Pancreas (tissue), 10 donors: ENCODE measurements at places on chromosomes 13 and 19. TPM values are rescaled to one million over a fixed set of nuclear protein-coding genes. Genes with fewer than 3 reads are reported as not detected.

GRCh38 chr19:32337084-32337808, 8.2 kb upstream of the ZNF507 start:
- H3K36me3 ChIP-seq = no peaks in the 10 kb centered on the region
- H3K27ac ChIP-seq = no peak overlapping the region
- H3K4me3 ChIP-seq = no peak overlapping the region
- H3K27me3 ChIP-seq = no peaks in the 10 kb centered on the region
- no peaks in the 10 kb centered on the region for H3K4me1 ChIP-seq

- H3K36me3 ChIP-seq = peaks cover 2% of the 10 kb centered on the region
- peak overlapping the region; percentile 5 for H3K4me3 ChIP-seq
- H3K4me1 ChIP-seq = peaks cover 44% of the 10 kb centered on the region
- H3K27ac ChIP-seq = peak overlapping the region; percentile 80
- DNase-seq = peak; percentile 94
Observed at GRCh38 chr19:18274781-18275356, 617 bp upstream of the IQCN start.

DNA sequence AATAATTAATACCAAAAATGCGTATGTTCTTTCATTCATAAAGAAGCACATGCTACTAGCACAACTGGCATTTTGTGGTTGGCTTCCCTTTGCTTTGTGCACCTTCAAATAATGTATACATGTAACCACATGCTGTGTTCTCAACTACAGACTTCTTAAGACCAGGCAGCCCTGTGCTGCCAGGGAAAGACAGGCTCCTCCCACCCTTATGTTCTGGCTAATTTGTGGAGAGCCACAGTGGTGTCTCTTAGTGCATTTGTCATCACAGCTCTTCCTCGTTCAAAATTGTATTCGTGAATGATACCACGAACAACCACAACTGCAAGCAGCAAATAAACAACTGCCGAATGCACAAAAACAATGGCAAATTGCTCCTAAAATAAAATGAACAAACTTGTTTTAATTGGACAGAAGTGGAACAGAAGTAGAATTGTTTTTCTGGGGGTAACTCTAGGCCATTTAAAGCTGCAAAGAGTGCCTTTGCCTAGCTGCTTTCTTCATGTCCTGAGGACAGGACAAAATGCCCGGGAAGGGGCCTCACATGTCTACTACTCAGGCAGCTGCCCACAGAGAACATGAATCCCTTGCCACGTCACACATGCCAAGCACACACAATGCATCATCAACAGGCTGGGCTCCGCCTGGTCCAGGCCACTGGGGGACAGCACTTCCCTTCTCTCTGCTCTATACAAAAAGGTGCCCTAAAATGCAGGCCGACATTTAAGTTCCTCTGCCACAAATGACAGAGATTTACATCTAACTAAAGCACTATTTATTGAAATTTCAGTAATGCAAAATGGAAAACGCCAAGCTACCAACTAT, 21.7 kb downstream of the IRS2 start:
- no peak overlapping the region for H3K27ac ChIP-seq
- no peaks in the 10 kb centered on the region for H3K36me3 ChIP-seq
- no peak for DNase-seq
- H3K4me1 ChIP-seq = no peaks in the 10 kb centered on the region
- no peak overlapping the region for H3K4me3 ChIP-seq
- no peaks in the 10 kb centered on the region for H3K27me3 ChIP-seq

GRCh38 chr13:113907635-113908617, 44.0 kb upstream of the GAS6 start:
- peak; percentile 45 for DNase-seq
- no peaks in the 10 kb centered on the region for H3K4me1 ChIP-seq
- H3K4me3 ChIP-seq = no peak overlapping the region
- no peaks in the 10 kb centered on the region for H3K36me3 ChIP-seq
- no peak overlapping the region for H3K27ac ChIP-seq
- no peaks in the 10 kb centered on the region for H3K27me3 ChIP-seq

DNA sequence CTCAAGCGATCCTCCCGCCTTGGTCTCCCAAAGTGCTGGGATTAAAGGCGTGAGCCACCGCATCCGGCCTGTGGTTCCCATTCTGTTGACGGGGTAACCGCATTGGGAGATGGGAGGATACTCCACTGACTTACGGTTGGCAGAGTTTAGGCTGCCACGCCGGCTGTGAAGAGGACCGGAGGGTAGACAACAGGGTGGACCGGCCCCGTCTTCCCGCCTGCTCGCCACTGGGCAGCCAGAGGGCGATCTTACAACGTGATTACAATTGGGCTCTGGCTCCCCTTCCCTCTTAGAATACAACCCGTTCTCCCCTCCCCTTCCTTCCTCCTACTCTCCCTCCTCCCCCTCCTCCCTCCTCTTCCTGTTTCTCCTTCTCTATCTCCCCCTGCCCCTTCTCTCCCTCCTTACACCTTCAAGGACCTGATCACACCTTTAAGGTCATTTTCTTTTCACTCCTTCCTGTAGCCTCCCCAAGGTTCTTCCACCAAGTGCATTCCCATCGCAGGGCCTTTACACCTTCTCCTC, 957 bp upstream of the CCDC194 start:
- H3K4me3 ChIP-seq = no peak overlapping the region
- H3K4me1 ChIP-seq = peaks cover 7% of the 10 kb centered on the region
- no peaks in the 10 kb centered on the region for H3K36me3 ChIP-seq
- H3K27me3 ChIP-seq = no peaks in the 10 kb centered on the region

- no peaks in the 10 kb centered on the region for H3K27me3 ChIP-seq
- peak overlapping the region; percentile 53 for H3K27ac ChIP-seq
- DNase-seq = no peak
- no peaks in the 10 kb centered on the region for H3K36me3 ChIP-seq
Observed at GRCh38 chr19:38266981-38267597, 2.7 kb downstream of the SPINT2 start.

DNA sequence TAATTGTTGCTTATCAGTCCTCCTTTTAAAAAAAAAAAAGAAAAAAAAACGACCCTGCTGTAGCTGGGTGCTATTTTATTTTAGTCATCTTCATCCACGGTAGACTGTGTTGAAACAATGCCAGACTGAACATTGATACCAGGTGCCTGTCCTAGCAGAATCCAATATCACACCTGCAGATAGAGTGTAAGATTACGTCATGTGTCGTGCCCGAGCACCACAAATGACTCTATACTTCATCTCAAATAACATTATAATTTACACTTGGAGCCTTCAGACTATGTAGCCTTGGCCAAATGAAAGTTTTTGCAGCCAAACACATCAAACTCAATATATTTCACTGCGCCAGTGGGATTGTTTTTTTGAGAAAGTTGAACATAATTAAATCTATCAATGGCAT, 410.6 kb downstream of the FGF9 start:
- H3K27me3 ChIP-seq = no peaks in the 10 kb centered on the region
- no peak for DNase-seq
- no peak overlapping the region for H3K4me3 ChIP-seq
- no peak overlapping the region for H3K27ac ChIP-seq
- H3K36me3 ChIP-seq = no peaks in the 10 kb centered on the region

- no peak overlapping the region for H3K27ac ChIP-seq
- H3K4me3 ChIP-seq = no peak overlapping the region
- H3K4me1 ChIP-seq = no peaks in the 10 kb centered on the region
- no peak for DNase-seq
Observed at GRCh38 chr19:28829762-28830161, 383.2 kb downstream of the UQCRFS1 start.

MATK gene
- polyA plus RNA-seq = 1.8 TPM

ADGRL1 gene
- polyA plus RNA-seq = 10.1 TPM

FCHO1 gene
- 1.3 TPM for polyA plus RNA-seq

THSD8 gene
- polyA plus RNA-seq = 1.3 TPM

PSG1 gene
- polyA plus RNA-seq = not detected

POU4F1 gene
- polyA plus RNA-seq = 0.02 TPM

KLK10 gene
- 0.53 TPM for polyA plus RNA-seq
